ENCODE measurements at places on chromosomes 2 and 18. TPM values are rescaled to one million over a fixed set of nuclear protein-coding genes. Genes with fewer than 3 reads are reported as not detected.

Gene DSG1
- polyA plus RNA-seq, result not detected

Gene MSTN
- polyA plus RNA-seq, result 0.06 TPM

Gene GCG
- polyA plus RNA-seq, result 0.27 TPM

Gene CHRND
- not detected for polyA plus RNA-seq

Gene GPR45
- not detected for polyA plus RNA-seq

DNA sequence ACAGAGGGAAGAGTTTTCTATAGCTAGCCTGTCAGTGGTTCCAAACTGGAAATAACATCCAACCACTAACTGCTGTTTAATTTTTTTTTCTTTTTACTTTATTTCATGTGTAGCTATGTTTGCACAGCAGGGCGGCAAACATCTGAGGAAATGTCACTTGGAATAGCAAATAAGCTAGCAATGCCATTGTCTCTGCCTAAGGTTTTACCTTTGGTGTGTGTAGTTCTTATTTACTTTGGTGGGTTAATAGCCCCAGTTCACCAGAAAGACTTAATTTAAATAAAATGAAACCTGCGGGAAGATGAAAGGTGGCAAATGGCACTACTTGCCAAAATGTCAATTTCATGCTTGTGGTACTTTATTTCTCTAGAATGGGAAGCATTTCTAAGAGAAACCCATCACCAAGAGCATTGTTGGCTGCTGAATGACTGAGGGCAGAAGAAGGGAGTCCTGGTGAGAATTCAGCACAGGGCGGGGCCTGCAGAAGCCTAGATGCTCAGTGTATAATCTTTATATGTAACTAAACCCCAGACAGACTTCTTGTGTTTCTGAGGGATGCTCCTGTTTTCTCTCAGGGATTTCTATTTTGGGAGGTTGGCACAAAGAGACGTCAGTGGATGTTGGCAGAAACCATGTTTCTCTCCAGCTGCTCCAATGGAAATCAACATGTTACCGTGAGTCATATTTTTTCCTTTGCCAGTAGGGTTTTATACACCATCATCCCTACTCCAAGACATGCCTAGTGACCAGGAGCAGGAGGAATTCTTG is 300.4 kb upstream of the NT5C1B start:
- no peak for DNase-seq

DNA sequence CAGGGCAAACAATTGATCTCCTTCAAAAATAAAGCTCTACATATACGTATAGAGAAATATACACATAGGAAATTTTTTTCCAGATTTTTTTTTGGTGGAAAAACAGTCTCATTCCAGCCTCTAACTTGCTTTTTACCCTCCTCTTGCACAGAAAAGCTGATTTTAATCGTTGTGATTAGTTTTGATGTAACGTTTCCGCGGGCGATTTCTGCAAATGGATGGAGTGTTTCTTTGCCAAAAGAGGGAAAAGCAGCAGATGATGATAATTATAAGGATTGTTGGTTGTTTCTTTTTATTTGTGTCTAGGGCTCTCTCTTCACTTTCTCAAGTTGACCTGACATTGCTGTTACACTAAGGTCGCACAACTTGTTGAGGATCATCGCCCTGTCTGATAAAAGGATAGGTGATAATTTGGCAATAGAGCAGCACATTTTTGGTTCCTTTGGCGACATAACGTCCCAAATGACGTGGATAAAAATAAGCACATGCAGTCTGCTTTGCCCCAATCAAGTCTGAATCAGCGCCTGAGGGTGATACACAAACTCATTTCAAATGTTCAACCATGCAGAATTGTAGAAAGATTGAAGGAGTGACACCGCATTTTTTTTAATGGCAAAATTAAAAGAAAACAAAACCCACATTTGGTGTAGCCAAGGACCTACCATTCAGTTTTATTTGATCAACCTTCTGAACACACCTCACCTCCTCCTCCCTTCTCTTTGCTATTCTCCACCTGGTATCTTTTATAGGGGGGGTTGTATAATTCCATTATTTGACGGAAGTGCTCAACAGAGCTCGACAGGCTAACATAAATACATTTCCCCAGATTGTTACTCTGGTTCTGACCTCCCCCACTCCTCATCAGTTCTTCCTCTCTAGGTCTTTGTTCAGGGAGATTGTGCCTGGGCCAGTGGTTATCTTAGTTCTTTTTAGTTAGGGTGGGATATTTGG is 109.6 kb upstream of the KCTD1 start:
- DNase-seq, result no peak

- DNase-seq, result no peak
These were observed 77.3 kb downstream of the XDH start for GRCh38 chr2:31337197-31337596.

All from AG04450 (cell line).